ENCODE measurements at places on chromosomes 13 and 19. TPM values are rescaled to one million over a fixed set of nuclear protein-coding genes. Genes with fewer than 3 reads are reported as not detected.

KLK14 gene
- 0.17 TPM for total RNA-seq

ATP11A gene
- 9.2 TPM for total RNA-seq

NLRP4 gene
- not detected for total RNA-seq

ZNF460 gene
- total RNA-seq: 49.5 TPM

CGB8 gene
- not detected for total RNA-seq

ZNF208 gene
- total RNA-seq: 0.33 TPM

ZNF492 gene
- 0.17 TPM for total RNA-seq

AP3D1 gene
- total RNA-seq: 116 TPM

FCGBP gene
- 1.2 TPM for total RNA-seq

KCNRG gene
- total RNA-seq: 2.6 TPM

NLRP9 gene
- not detected for total RNA-seq

NCAN gene
- under 0.01 TPM for total RNA-seq

LRRC4B gene
- total RNA-seq: 2.0 TPM

SDHAF1 gene
- total RNA-seq: 12.9 TPM

B3GLCT gene
- 4.5 TPM for total RNA-seq

IL17D gene
- 3.6 TPM for total RNA-seq

TMPRSS9 gene
- not detected for total RNA-seq
